ENCODE measurements at places on chromosomes 2 and 18.

GRCh38 chr18:74446178-74446577 lies 10.9 kb downstream of the DIPK1C start:
- DNase-seq, result no peak

DNA sequence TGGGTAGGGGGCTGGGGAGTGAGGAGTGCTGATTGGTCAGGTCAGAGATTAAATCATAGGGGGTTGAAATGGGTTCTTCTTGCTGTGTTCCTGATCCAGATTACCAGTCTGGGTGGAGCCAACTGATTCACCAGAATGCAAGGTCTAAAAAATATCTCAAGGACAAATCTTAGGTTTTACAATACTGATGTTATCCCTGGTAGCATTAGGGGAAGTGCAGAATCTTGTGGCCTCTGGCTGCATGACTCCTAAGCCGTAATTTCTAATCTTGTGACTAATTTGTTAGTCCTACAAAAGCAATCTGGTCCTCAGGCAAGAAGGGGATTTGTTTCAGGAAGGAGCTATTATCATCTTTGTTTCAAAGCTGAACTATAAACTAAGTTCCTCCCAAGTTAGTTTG lies 289.2 kb upstream of the KYNU start:
- DNase-seq, result no peak

GRCh38 chr2:45743531-45744396 lies 92.3 kb downstream of the PRKCE start:
- no peak for DNase-seq

GRCh38 chr2:7841751-7842150 lies 840.1 kb upstream of the ID2 start:
- no peak for DNase-seq

- DNase-seq, result no peak
Measured at GRCh38 chr2:135600915-135601314, 69.6 kb downstream of the R3HDM1 start.

GRCh38 chr2:195543063-195543462 lies 114.0 kb upstream of the SLC39A10 start:
- no peak for DNase-seq

DNA sequence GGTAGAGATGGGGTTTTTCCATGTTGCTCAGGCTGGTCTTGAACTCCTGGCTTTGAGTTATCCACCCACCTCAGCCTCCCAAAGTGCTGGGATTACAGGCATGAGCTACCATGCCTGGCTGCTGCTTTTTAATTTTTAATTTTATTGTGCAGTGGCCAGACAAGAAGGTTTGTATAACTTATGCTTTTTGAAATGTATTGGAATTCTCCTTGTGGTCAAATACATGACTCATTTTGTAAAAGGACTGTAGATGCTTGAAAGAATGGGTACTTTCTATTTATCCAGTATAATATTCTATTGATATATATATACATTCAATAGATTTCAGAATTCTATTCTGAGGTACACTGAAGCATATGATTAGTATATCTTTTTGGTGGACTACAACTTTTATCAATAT lies 82.6 kb upstream of the ST3GAL5 start:
- DNase-seq, result no peak

Data from activated T-cell treated with anti-CD3 and anti-CD28 coated beads, Interleukin-2, amount 50 U/mL, for 1 hour (primary cell).